Naive thymus-derived CD4-positive, alpha-beta T cell (primary cell): ENCODE measurements at places on chromosomes 12 and 14. TPM values are rescaled to one million over a fixed set of nuclear protein-coding genes. Genes with fewer than 3 reads are reported as not detected.

DNA sequence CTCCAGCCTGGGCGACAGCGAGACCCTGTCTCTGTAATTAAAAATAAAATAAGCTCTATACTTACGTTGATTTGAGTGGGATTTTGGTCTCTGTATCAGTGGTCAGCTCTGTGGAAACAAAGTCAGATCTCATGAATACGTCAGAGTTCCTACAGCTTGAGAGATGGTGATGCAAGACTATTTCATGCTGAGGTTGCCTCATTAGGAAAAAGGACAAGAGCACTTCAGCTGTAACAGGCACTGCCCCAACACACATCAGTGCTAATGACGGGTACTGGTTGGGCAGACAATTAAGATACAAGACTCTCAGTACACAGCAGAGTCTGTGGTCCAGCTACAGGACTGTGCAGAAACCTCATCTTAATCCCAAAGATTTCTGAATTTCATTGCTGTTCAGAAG lies 246.4 kb upstream of the AMIGO2 start:
- DNase-seq, result no peak

DNA sequence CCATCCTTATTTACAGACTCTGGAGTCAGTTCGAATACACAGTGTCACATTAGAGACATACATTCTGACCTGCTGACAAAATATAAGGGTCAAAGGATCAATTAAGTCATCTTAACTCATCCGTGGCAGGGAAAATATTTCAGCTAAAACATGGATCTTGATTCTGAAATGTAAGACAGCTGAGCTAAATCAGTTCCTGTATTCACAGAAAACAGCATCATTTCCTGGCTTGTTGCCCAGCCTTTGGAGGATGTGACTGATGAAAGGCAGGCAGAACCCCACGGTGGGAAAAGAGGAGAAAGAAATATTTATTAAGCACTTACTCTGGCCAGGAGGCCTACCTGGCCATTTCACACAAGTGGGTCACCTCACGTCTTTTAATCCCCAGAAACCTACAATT lies 101.9 kb downstream of the GAS2L3 start:
- no peak for DNase-seq

- no peak for DNase-seq
Observed at GRCh38 chr12:14390870-14391530, 25.5 kb downstream of the ATF7IP start.

- DNase-seq, result no peak
Observed at GRCh38 chr14:88933191-88933590, 108.7 kb downstream of the TTC8 start.

DNA sequence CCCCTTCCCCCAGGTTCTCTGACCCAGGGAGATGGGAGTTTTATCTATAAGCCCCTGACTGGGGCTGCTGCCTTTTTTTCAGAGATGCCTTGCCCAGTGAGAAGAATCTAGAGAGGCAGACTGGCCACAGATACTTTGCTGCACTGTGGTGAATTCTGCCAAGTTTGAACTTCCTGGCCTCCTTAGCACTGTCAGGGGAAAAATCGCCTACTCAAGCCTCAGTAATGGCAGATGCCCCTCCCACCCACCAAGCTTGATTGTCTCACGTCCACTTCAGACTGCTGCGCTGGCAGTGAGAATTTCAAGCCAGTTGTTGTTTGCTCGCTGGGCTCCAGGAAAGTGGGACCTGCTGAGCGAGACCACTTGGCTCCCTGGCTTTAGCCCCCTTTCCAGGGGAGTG lies 31.7 kb downstream of the KLRK1 start:
- no peak for DNase-seq

DNA sequence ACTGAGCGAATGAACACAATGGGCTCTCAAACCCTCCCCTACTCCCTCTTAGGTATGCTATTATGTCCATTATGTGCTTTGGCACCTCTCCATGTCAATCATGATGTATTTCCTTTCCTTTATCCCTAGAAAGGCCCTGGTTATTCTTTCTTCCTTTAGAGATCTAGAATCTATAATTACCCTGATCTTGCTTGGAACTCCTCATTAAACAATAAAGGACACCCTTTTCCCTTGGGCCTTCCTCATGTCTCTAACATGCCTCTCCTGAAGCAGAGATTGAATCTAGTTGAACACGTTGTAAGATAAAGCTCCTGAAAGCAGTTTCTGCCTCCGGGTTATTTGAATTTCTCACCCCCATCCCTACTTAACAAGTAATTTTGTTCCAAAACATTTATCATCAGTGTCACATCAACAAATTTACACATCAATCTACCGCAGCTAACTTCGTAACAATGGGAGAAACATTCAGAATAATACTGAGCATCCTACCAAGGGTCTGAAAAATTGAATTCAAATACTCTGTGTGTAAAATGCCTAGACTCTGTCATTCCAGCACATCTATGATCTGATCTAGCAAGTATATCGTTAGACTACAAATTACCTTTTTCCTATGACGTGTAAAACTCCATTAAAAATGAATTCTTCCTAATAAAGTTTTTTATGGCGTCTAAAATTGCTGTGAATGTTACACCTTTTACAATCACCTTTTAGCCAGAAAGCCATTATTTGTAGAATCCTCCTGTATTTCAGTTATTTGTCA lies 5.4 kb downstream of the USP44 start:
- DNase-seq, result no peak

DNA sequence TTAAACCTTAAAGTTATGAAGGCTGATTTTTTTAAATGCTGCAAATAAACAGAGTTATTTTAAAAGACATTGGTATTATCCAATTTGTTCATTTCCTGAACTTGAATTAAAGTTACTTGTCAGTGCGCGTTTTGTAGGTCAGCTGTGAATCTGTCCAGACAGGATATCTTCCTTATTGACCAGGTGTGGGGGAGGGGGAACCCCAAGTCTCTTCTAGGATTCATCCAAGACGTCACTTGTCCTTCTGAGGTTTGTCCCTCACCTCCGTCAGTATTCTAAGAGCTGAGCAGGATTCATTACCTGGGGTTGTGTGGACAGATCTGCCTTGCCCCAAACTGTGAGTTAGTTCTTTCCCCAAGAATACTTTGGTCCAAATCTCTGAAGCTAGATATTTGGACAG lies 8.8 kb upstream of the PRIMA1 start:
- DNase-seq, result no peak

- no peak for DNase-seq
Observed at GRCh38 chr12:26046203-26046602, 78.6 kb downstream of the BHLHE41 start.

GRCh38 chr14:72253503-72253902 lies 321.3 kb downstream of the RGS6 start:
- no peak for DNase-seq

DNA sequence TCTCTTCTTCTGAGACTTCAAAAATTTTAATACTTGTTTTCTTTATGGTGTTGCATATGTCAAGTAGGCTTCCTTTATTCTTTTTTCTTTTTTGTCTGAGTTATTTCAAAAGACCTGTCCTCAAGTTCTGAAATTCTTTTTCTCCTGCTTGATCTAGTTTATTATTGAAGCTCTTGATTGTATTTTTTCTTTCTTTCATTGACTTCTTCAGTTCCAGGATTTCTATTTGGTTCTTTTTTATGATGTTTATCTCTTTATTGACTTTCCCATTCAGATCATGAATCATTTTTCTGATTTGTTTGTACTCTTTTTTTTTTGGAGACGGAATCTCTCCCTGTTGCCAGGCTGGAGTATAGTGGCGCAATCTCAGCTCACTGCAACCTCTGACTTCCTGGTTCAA lies 34.1 kb downstream of the IFT43 start:
- no peak for DNase-seq

DNA sequence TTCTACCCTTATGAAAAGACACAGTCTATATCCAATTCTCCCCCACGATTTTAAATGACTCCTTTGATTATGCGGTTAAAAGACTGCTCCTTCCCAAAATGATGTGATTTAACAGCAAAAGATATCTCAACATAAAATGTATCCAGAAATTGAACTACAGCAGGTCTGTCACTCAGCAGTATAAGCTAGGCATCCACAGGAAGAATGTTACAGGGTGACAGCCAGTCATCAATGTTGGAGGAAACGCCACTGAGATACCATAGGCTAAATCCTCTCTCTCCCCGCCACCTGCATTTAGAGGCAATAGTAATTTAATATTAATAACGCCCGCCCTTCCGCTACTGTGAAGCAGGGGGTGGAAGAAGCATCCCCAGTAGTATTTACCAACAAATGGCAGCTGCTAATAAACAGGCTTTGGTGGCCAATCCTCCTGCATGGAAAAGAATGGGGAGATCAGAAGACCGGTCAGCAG lies 613 bp downstream of the RECQL start:
- peak; percentile 11 for DNase-seq

DNA sequence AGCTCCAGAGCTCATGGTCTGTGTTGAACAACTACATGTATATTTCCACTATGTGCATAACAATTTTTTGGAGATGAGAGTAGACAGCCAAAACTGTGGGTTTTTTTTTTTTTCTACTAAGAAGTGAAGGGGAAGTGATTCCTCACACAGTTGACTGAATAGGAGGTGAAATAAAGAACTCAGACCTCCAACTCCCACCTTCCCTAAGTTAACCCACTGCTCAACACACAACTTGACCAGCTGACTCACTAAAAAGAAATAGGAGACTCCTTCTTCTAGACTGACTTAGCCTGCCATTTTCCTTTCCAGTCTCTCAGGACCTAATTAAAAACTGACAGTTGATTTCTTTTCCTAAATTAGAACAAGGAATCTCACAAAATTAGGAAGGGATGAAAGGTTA lies 1.7 kb downstream of the M6PR start:
- DNase-seq, result no peak

- no peak for DNase-seq
Observed at GRCh38 chr14:42950363-42950762, 1343.7 kb downstream of the LRFN5 start.

GRCh38 chr14:77615361-77616132 lies 890 bp downstream of the SPTLC2 start:
- DNase-seq, result no peak

GRCh38 chr12:89760783-89761182 lies 52.1 kb upstream of the ATP2B1 start:
- DNase-seq, result no peak

DNA sequence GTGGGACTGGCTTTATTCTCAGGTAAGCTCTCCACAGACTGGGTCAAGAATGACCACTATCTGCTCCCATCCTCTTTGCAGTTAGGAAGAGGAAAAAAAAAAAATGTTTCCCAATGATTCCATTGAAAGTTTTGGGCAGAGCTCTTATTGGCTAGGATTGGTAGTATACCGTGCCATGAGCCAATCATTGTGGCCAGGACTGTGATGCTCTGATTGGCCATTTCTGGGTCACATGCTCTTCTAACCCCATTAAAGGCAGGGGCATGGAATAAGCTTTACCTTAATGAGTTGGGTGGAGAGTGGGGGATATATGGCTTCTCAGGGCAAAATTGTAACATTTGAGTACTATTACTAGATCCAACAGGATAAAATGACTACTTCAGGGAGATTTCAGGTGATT lies 49.4 kb upstream of the WSCD2 start:
- DNase-seq, result no peak

DNA sequence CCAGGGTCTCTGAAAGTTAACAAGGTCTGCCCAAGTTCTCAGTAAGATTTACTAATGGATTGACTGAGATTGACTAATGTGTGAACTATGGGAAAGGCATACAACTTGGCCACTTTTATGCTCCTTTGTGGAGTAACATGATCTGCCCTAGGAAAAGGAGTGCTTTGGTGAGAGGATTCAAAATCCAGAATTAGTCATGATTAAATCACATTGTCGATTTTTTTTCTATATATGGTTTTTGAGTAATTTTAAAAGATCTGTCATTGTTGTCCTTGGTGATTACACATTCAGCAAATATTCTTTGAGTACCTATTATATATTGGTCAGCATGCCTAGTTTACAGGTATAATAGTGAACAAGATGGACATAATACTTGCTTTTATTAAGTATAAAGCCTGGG lies 147.7 kb upstream of the SYT10 start:
- DNase-seq, result no peak

GRCh38 chr14:89185919-89186855 lies 230.8 kb downstream of the FOXN3 start:
- DNase-seq, result no peak

DNA sequence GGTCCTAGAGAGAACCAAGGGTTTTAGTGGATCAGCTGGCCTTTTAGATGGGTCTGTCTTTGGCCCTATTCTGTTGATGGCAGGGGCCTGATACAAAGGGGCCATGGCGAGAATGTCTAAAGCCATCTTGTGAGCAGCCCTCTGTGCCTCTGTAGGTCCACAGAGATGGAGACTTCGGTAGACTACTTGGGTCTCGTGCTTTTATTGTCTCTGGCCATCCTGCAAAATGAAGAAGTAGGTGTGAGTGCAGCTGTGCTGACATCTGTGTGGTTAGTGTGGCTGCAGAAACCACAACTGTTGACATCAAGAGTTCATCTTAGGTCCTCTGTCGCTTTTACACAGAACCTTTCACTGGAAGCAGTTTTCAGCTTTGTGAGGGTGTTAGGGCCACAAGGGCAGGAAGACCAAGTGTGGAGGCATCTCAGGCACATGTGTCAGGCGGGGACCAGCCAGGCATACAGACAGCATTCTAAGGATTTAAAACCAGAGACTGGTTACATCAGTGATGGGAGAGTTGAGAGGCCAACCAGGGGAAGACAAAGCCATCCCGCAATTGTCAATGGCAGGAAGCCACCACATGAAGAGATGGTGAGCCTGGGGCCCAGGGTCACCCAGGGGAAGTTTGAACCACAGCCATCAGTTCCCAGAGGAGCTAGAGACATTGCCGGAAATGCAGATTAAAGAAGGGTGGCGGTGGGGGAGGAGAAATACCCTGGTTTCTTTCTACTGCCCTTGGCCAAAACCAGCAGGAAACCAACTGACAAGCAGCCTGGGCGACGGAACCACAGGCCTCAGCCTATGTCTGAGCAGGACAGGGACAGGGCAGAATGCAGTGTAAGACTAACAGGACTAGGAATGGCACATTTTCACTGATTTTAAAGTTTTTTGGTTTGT lies 13.0 kb upstream of the TPCN1 start:
- peak; percentile 62 for DNase-seq

- DNase-seq, result no peak
Observed at GRCh38 chr12:13148485-13148847, 45.0 kb upstream of the GSG1 start.

- no peak for DNase-seq
Observed at GRCh38 chr12:87809916-87810315, 219.3 kb downstream of the C12orf50 start.

- DNase-seq, result no peak
Observed at GRCh38 chr12:63963868-63964267, 119.4 kb downstream of the SRGAP1 start.

- DNase-seq, result no peak
Observed at GRCh38 chr12:132739600-132740312, 21.9 kb downstream of the ANKLE2 start.

DNA sequence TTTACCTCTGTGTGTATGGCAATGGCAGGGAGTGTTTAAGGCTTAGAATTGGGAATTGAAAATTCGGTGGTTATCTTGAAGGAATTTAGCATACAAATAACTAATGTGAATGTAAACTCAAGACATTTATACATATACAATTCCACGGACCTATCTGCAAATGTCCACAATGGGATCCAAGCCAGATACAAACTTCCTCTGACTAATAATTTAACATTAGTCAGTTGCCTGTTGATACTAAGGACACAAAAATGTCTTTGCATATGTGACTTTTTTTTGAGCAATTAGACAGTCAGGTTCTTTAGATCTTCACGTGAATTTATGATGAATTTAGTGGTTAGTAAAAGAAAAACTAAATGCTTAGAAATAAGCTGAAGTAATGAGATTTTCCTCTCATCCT lies 40.5 kb downstream of the ESR2 start:
- no peak for DNase-seq

Gene SEC23A
- polyA plus RNA-seq, result 43.9 TPM

Gene AGAP2
- 3.0 TPM for polyA plus RNA-seq

Gene LTBR
- not detected for polyA plus RNA-seq

Gene ANO4
- not detected for polyA plus RNA-seq

Gene ZNF410
- 69.8 TPM for polyA plus RNA-seq

Gene CELA1
- 3.8 TPM for polyA plus RNA-seq
